ENCODE measurements at places on chromosomes 2 and 18.

GRCh38 chr2:48566592-48567310 lies 36.8 kb downstream of the STON1 start:
- DNase-seq = no peak

- DNase-seq = no peak
Observed at GRCh38 chr2:226828191-226828590, 7.7 kb upstream of the RHBDD1 start.

DNA sequence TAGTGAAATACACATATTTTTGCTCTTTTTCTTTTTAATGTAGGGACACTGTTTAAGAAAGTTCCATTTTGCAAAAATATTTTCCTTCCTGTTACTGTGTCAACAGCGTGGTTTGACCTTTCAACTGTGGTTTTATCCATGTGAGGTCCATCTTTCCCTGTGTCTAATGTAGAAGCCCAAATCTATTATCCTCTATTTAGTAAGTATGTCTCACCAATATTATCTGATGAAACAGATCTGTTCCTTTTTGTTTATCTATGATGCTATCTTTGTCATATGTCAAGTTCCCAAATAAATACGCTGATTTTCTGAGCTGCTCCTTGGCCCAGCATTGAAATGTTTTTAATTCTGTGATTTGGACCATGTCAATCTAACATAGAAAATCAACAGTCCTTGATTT lies 3.5 kb upstream of the ARHGAP15 start:
- no peak for DNase-seq

DNA sequence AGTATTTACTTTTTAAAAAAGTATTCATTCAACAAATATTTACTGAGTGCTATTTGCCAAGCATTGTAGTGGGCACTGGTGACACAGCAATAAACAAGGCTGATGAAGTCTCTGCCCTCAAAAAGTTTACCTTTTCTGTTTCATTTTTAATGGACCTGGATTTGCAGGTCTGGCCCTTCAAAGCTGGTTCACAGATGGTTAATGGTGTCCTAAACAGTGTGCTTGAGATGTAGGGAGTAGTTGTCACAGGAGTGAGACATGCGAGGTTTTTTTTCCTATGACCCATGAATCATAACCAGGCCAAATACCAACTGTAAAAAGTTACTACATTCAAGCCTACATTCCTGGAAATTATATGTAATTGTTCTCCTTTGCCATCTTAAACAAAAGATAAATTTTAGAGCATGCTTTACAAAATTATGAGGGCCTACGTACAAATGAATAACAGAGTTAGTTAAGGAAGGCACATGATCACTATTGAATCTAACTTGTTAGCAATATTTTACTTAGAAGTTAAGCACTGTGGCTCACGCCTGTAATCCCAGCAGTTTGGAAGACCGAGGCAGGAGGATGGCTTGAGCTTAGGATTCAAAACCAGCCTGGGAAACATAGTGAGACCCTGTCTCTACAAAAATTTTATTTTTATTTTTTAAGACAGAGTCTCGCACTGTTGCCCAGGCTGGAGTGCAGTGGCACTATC lies 223.9 kb downstream of the MBD5 start:
- DNase-seq = no peak

GRCh38 chr2:4272261-4272858 lies 569.0 kb downstream of the DCDC2C start:
- DNase-seq = no peak

GRCh38 chr2:163665051-163665450 lies 70.8 kb downstream of the FIGN start:
- no peak for DNase-seq

- DNase-seq = no peak
Observed at GRCh38 chr2:57598551-57598950, 448.1 kb upstream of the VRK2 start.

- no peak for DNase-seq
Observed at GRCh38 chr2:239378918-239379640, 21.7 kb downstream of the HDAC4 start.
